ENCODE measurements at places on chromosomes 16 and 17.

DNA sequence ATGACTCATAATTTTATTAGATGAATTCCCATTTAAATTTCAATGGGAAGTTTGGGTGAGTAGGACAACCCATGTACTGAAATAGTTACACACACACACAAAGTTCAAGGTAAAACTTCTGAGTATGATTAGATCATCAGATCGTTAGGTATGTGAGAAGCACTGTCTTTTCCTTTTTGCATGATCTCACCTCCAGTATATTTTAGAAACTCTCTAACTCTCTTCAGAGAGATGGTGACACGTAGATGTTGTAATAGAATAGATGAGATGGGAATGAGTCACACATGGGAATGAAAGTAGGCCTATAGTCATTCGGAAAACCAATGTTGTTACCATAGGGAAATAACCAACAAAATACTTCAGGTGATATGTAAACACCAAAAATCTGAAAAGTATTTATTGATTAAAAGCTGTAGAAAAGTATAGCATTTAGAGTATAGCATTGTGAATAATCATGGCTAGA is 22.2 kb downstream of the KRT23 start:
- ATAC-seq = peak; percentile 74

DNA sequence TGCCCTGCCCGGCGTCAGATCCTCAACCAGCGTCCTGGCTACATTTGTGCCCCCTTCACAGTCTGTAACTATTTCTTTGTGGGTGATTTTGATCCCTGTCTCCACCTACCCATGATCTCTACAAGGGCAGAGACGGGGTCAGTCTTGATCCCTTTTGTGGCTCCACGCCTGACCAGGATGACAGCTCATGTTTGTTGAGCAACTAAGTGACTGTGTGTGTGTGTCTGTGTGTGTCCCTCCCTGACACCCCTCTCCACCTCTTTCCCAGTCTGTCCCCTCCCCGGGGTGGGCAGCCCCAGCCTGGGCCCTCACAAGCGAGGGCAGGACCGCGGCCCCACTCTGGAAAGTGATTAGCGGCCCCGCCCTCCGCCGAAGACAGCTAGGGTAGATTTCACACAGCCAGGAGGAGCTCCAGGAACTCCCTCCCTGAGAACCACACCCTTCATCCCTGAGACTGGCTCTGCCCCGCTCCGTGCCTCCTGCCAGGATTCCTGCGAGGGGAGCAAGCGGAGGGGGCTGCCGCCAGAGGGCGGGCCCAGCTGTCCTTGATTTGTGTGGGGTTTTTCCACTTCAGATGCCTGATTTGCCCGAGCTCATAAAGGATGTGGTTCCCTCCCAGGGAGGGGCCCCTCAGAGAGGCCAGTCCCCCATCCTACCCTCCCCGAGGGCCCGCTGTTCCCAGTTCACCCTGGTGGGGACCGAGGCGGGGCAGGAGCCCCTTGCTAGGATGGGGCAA is 5.3 kb upstream of the HS3ST6 start:
- no peak for ATAC-seq

DNA sequence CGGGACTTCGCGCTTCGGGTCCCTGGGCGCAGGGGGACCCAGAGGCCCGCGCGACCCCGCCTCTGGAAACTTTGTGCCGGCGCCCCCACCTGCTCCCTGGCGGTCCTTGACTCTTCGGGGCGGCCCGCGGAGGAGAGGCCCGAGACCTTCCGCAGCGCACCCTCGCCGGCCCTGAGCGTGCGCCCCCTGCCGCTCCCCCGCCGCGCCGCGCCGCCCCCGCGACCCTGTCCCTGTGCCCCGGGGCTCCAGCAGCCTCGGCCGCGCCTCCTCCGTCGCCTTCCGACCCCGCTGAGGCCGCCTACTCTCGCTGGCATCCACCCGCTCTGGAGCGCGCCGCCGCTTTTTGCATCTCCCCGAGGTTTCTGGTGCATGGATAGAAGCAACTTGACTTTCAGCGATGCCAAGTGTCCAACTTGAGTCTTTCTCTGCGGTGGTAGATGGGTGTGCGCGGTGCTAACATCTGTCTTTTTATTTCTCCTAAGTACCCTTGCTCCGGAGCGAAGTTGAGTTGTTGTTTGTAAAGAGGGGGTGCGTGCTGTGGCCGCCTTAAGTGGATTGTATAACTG is 414 bp downstream of the DUSP14 start:
- peak; percentile 46 for ATAC-seq

- no peak for ATAC-seq
These were observed 21.5 kb downstream of the SMTNL2 start for GRCh38 chr17:4605826-4606225.

- ATAC-seq = no peak
These were observed 1.0 kb upstream of the ABCC12 start for GRCh38 chr16:48156790-48157209.

Data from activated CD4-positive, CD25-positive, alpha-beta regulatory T cell treated with anti-CD3 and anti-CD28 coated beads, Interleukin-2, amount 50 U/mL, for 24 hours (primary cell).